ENCODE measurements at places on chromosomes 13 and 19. TPM values are rescaled to one million over a fixed set of nuclear protein-coding genes. Genes with fewer than 3 reads are reported as not detected.

Gene SMIM44
- total RNA-seq = not detected

Gene SIGLEC14
- total RNA-seq = not detected

Gene PTGIR
- 3.0 TPM for total RNA-seq

Gene BRME1
- 0.14 TPM for total RNA-seq
